ENCODE measurements at places on chromosomes 3 and 15.

DNA sequence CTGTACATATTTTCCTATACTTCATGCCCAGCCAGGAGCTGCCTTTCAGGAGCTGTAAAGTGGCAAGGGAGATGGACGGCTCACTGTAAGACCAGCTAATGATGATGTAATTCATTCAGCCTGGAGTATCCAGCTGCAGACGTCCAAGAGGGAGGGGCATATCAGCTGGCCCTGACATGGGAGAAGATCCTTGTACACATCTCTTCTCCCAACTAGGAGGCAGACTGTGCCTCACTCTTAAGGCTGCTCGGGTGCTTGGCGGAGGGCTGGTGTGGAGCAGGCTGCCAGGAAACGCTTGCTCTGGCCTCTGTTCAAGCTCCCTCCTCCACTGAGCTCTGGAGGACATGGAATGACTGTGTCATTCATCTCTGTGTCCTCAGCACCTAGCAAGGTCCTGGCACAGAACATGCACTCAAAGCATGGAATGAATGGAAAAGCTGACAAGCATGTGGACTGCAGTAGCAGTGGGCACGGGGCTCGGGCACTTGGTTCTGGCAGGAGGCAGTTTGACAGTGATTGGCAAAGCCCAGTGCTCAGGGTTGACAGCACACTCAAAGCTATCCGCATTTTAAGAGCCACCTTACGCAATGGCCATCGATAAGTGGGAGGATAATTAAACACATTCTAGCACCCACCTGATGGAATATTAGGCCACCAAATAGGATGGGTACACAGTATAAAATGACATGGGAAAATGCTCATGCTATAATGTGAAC lies 72.4 kb downstream of the TBC1D2B start:
- DNase-seq, result no peak

GRCh38 chr3:89434621-89435380 lies 327.4 kb downstream of the EPHA3 start:
- DNase-seq, result no peak

DNA sequence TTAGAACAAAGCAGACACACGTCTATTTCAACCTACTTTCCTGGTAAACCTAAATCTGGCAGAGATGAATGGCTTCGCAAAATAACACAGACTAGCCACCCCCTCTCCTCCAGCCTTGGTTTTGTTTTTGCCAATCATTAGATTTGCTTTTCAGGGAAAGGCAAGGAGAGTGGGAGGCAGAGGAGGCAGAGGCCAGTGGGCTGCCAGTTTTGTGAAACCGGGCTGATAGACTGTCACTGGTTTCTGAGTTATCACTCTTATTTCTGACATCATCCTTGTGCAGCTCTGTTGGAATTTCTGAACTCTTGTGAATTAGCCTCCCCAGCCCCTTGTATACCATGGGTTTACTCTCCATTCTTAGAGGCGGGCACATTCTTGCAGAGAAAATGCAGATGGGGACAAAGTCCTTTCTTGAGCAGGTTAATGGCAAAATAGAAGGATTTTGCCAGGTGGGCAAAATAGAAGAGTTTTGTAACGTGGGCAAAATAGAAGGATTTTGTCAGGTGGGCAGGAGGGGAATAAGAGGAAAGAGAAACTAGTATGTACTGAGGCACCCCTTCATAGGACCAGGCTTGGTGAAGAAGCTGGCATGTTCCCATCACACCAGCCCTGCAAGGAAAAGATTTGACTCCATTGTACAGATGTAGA lies 3.2 kb upstream of the FEM1B start:
- no peak for DNase-seq

GRCh38 chr3:70829092-70829491 lies 516.7 kb upstream of the MDFIC2 start:
- DNase-seq, result no peak

GRCh38 chr3:12681089-12681942 lies 17.4 kb upstream of the RAF1 start:
- DNase-seq, result no peak

GRCh38 chr3:83092521-83093221 lies 1331.2 kb upstream of the GBE1 start:
- no peak for DNase-seq

- no peak for DNase-seq
Measured at GRCh38 chr3:59143447-59143846, 93.6 kb upstream of the CFAP20DC start.

DNA sequence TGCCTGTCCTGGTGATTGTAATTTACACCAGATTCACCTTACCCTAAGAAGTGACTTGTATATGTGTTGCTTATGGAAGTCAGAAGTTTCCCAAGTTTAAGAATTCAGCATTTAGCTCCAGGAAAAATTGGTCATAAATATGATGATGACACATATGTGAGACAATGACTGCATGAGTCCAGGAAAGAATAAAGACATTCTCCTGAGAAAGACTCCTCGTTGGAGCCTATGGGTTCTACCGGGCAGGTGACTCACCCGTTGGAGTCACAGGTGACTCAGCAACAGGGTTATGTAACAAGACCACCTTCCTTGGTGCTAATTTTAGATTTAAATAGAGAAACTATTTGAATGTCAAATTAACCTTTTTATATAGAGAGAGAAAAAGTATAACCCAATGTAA lies 662.4 kb downstream of the FHIT start:
- DNase-seq, result no peak

DNA sequence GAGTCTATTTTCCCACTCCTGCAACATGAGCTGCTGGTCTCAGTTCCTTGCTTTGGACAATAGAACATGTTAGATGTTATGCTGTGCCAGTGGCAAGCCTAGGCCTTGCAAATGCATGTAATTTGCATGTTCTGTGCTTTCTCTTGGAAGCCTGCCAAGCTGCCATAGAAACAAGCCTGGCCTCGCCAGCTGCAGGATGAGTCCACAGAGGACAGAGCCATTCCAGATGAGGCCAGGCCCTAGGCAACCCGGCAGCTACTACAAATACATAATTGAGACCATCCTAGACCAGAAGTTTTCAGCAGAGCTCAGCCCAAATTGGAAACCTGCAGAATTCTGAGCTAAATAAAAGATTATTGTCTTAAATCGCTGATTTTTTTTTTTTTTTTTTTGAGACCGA lies 39.6 kb downstream of the TRIM69 start:
- DNase-seq, result no peak

DNA sequence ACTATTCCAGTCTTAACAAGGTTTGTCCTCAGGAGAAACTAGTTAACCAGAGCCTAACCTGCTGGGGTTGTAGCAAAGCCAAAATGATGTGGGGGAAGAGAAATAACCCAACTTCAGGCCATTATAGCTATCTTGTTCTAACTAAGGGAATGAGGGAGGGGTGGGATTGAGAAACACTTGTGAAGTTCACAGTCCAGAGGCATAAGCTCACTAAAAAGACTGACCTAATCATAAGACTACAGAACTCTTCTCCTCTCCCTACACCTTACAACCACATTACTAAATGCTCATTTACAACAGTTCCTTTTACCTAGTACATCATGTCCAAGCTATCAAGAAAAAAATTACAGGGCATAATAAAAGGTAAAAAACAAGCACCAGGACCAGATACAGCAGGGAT lies 52.8 kb downstream of the UBE3A start:
- DNase-seq, result no peak

DNA sequence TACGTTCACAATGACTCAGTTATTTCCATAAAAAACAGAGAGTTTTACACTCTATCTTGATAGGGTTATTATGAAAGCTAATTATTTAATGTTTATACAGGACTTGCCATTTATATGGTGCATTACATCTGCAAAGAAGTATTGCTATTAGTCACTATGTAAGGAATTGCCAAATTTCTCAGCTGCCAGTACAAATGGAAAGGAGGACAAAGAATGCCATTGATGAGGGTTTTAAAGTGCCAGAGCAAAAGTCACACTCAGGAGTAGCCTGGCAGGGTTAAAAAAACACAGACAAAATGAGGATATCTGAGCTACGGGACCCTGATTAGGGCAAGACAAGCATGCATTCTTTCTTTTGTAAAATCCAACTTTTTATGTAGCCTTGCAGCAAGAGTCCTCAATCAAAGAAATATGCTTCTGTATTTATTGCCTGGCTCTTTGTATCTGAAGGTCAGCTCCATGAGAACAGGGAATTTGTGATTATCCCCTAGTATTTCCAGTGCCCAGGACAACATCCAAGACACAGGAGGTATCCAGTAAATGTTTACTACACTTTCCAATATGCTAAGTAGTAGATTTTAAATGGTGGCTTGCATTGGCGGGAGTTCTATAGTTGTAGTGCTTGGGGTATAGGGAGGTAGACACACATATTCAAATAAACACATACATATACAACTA lies 1013.6 kb downstream of the ROBO1 start:
- DNase-seq, result no peak

GRCh38 chr15:75199357-75199940 lies 2.2 kb upstream of the C15orf39 start:
- DNase-seq, result no peak

DNA sequence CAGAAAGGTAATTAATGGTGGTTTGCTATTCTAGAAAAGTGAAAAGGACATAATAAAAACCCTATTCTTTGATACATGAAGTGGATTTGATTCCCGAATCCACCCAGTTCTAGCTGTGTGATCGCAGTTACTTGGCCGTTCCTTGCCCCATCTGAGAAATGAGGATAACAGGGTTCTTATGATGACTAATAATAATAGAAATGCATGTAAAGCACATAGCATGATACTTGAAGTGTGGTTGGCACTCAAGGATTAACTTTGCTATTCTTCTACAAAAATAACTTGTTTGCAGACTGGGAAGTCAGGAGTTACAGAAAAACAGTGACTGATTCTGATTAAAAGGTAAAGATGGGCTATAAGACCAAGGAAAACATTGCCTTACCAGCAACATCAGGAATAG lies 26.8 kb downstream of the PARL start:
- no peak for DNase-seq

DNA sequence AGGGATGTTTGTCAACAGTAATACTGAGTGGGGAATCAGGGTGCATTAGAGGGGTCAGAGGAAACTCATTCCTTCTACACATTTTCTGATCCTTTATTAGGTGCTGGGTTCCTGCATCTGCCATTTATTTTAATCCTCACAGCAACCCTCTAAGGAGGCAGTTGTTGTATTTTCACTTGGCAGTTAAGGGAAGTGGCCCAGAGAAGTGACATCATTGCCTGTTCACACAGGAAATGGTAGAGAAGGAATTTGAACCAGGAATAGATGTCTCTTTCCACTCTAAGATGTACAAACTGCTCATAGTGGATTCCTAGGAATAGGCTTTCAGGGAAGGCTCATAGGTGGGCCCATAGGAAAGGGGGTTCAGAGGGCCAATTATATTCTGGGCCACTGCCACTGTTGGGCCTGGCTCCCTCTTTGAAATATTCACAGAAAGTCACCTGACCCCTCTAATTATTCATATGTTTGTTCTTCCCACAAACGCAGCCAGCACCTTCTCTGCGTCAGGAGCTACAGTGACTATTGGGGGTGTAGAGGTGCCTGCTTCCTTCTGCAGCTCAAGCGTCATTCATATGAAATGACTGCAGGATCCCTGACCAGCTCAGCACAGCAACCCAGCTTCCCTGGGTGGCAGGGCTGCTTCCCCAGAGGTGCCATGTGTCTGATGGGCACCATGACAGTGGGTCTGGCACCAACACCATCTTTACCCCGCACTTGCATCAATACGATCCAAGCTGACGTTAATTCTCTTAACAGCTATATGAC lies 163.9 kb upstream of the SMAD3 start:
- no peak for DNase-seq

GRCh38 chr15:41935566-41936020 lies 36.8 kb downstream of the EHD4 start:
- no peak for DNase-seq

DNA sequence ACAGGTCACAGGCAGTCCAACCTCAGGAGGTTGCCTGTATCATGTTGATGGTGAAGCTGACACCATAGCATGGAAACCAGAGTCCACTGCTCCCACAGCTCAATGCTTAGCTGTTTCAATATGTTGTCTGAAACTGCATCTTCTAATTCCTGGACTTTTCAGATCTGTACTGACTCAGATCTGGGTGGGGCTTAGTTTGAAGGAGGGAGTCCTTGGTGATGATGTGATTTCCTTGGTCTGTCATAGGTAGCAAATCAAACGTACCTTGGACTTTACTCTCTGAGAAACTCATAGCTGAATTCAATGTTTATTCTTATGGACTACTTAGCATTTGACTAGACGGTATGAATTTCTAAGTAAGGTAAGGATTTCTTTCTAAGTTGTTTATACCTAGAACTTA lies at the start of gene HHLA2:
Gene HHLA2 (plus strand): TSS at position 310 of the 400 bp plus-strand sequence. CDS start 55,266 bp downstream, outside the sequence.
- no peak for DNase-seq
